ENCODE measurements at places on chromosomes 7 and 10.

DNA sequence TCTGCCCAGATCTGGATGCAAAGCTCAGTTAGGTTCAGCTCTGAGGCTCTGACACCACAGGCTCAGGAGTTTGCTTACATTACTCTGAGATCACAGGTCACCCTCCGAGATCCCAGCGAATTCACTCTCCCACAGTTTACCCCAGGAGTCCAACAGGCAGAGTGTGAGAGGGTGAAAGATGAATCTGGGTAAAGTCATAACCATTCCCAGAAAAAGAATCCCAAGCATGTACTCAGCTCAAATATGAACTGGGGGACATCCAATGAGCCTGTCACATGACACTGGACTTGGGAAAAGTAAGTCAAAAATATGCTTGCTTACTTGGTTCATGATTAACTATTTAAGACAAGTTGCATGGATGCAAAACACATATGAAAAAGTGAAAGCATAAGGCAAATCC, 110.3 kb upstream of the ARID5B start:
- no peak for DNase-seq

DNA sequence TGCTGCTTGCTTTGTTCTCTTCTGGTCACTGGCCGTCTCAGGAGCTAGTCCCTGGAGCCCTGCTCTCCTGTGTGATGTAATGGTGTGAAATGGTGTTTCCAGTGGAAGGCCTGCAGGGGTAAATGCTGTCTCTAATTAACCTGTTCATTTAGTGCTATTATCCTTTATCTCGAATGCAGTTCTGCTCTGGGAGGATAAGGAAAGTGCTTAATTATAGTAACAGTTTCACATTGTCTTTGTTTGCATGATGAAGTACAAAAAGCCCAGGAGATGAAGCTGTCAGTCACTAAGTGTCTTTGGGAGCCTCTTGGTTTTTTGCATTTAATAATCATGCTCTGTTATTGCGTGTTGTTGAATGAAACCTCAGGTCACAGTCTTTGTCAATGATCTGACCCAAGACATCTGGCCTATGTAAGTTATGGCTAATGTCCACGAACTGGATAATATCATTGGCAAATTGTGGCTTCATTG, 755.3 kb upstream of the GALNT17 start:
- DNase-seq = no peak

- DNase-seq = no peak
Observed at GRCh38 chr7:668139-668931, 58.2 kb upstream of the DNAAF5 start.

- DNase-seq = no peak
Observed at GRCh38 chr10:1119501-1119900, 63.3 kb downstream of the WDR37 start.

- peak; percentile 7 for DNase-seq
Observed at GRCh38 chr10:113169853-113170460, 219.9 kb downstream of the TCF7L2 start.

DNA sequence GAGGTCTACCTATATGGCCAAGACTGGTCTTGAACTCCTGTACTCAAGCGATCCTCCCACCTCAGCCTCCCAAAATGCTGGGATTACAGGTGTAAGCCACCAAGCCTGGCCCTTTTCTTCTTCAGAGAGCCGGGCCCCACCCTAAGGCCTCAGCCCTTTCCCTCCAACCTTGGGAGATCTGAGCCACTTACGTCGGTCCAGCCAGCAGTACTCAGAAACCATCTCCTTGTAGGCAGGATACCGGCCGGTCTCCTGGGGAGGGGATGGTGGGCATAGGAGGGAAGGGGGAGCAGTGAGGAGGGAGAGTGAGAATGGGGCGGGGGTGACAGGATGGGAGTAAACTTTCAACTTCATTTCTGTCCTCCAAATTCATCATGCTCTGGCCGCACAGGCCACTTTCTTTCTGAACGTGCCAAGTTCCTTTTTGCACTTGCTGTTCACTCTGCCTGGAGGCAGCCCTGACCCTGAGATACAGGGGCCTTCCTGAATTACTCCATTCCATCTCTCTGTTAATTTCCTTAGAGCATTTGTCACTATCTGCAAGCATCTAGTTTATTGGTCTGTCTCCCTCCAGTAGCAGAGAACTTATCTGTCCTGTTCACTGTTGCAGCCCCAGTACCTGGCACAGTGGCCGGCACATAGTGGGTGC, 10.4 kb downstream of the PDZD7 start:
- DNase-seq = no peak

- DNase-seq = no peak
Observed at GRCh38 chr7:39280337-39280736, 285.9 kb upstream of the YAE1 start.

GRCh38 chr7:13933536-13933935, 55.9 kb downstream of the ETV1 start:
- DNase-seq = no peak

- DNase-seq = no peak
Observed at GRCh38 chr7:99618726-99619125, 2.0 kb downstream of the ZSCAN25 start.

GRCh38 chr7:95687759-95688343, 84.5 kb upstream of the DYNC1I1 start:
- DNase-seq = no peak

- no peak for DNase-seq
Observed at GRCh38 chr7:47379629-47380324, 202.1 kb downstream of the TNS3 start.

DNA sequence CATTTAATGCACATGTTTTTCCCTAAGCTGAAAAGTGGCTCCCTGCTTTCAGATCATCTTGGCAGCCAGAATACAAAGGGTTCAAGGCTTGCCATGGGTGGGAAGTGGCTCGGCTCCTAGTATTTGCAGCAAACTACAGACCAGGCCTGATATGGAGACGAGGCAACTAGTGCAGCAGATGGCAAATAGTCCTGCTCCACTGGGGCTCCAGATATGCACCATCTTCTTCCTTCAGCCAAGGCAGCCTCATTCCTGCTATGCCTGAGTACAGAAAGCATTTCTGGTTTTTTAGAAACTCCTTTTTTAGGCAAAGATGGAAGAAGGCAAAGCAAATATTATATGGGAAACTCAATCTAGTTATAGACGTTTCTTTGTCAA, 23.9 kb downstream of the LRRC4 start:
- no peak for DNase-seq

- no peak for DNase-seq
Observed at GRCh38 chr7:98617960-98618418, 904 bp downstream of the NPTX2 start.

GRCh38 chr7:38675494-38676106, 44.4 kb upstream of the AMPH start:
- no peak for DNase-seq

- DNase-seq = no peak
Observed at GRCh38 chr7:151068069-151068773, 8.8 kb downstream of the SLC4A2 start.

- no peak for DNase-seq
Observed at GRCh38 chr7:42831718-42832522, 80.0 kb downstream of the C7orf25 start.

DNA sequence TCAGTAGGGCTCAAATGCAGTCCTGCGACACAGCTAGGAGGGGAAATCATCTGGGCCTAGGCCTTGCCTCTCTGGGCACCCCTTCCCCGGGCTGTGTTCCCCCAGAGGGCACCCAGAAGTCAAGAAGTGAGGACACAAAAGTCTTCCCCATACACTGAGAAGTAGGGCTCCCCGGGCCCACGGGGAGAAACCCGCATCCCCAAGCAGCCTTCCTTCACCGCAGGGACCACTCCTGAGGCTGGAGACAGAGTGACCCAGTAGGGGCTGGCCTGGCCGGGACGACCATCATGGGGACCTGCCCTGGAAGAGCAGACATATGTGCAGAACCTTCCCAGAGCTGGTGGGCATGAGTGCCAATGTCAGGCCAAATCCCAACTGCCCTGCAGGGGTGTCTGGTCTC, 163.5 kb downstream of the GFRA1 start:
- DNase-seq = no peak

- no peak for DNase-seq
Observed at GRCh38 chr10:60283397-60283796, 106.3 kb downstream of the ANK3 start.

- DNase-seq = no peak
Observed at GRCh38 chr7:2821842-2822507, 22.1 kb downstream of the GNA12 start.

- DNase-seq = no peak
Observed at GRCh38 chr7:36058020-36058592, 94.9 kb upstream of the EEPD1 start.

DNA sequence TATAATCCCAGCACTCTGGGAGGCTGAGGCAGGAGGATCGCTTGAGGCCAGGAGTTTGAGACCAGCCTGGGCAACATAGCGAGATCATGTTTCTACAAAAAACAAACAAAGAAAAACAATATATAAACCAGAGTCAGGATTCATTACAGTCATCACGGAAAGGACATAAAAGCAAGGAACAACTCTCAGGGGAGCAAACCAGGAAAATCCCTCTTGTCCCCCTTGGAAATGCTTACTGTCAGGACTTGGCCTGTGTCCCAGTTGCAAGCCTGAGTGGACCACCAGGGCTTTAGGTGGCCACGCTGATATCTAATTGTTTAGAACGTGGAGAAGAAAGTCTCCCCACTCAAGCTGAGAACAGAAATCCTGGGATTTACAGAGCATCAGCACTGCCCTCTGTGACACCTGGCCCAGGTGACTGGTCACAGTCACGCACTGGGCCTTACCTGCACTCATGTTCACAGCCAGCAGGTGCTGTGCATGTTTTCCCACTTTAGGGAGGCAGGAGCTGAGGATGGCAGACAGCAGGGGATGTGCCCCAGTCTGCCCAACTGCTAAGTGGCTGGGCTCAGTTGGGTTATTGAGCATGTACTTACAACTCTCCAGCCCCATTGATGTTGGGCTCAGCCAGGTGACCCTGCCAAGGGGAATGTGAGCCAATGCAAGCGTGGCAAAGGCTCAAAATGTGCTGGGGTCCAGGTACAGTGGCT, 60.9 kb downstream of the TMEM130 start:
- no peak for DNase-seq

DNA sequence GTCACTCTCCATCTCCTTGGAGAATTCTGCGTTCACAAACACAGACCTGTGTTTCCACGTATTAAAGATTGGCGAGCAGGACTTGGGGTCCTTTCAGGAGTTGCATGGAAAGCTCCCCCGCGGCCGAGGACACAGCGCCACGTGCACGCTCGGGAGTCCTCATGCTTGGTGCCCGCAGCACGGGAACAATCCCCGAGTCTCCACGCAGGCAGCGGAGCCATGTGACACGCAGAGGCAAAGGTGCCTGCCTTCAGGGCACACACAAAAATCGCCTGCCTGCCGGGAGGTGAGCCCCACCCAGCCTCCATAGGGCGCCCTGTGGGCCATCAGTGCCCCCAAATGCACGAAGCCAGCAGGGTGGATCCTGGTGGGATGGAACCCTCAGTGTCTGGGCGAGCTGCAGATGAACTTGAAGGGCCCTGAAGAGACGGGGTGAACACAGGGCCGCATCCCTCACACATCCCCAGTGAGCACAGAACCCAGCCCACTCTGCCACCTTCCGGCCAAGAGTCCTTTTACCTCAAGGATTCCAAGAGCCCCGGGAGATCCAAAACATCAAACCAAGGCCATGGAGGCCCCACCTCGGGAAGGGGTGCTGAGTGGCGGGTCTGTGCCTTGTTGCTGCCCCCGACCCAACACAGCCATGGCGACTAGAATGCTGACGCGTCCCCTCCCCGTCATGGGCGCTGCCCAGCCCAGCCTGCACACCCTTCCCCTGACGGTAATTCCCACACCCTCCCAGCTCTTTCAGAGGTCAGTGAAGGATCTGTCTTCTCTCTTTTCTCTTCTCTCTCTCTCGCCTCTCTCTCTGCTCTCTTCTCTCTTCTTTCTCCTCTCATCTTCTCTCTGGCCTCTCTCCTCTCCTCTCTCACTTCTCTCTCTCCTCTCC, 55.9 kb downstream of the CFAP46 start:
- DNase-seq = no peak

DNA sequence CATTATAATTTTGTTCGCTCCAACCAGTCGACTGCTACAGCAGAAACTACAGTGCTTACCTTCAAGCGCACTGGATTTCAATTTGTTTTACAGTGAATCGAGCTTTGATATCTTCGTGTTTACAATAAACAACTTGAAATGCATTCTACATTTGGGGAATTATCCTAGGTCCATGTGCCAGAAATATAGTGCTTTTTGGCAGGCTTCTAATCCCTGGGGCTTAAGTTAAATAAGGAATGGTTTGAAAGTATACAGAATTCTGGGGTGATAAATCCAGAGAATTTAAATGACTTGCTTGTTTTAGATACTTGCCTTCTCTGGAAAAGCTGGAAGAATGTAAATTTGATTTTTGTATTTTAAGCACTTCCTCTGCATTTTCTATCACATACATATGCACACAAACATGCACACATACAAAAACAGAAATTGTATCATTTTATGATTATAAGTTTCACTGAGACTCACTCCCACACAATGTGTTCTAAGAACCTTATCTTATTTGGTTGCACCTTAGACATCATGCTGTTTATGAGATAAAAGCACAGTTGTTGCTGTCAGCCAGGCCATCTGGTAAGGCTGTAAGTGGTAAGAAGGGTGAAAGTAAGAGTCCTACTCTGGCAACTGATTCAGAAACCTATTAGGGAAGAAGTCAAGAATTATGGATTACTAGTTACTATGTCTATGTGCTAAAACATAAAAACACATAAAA, 347.2 kb upstream of the KCND2 start:
- DNase-seq = no peak

- DNase-seq = no peak
Observed at GRCh38 chr7:37494926-37495325, 46.3 kb upstream of the ELMO1 start.

DNA sequence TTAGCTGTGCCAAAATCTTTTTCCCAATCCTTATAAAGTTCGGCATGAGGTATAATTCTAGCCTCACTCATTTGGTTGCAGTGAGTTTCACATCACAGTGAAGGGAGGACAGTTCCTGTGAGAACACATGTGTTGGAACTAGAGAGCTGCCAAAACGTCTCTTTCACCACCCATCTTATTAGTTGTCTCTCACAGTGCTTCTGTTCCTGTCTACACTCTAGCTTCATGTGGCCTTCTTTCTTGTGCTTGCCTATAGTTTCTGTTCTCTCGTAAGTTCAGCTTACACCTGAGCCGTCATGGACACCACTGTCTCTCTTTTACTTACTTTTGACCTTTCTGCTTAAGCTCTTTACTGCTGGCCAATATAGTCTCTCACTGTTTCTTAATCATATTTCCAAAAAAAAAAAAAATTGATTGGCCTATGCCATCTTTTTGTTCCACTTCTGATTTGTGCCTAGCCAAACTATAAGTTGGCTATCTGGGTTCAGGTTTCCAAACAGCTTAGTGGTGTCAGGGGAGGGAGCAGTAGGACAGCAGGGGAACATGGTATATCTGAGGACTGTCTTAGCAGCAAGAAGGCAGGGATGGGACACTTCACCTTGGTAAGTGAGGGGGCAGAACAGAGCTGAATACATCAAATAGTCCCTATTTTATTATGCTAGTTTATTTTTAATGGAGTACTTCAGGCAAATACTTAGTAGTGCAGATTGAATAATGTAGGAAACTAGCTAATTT, 38.0 kb downstream of the ZNRF2 start:
- no peak for DNase-seq

- DNase-seq = no peak
Observed at GRCh38 chr10:98478430-98479222, 31.9 kb upstream of the HPS1 start.

GRCh38 chr10:54194806-54195205, 606.2 kb downstream of the PCDH15 start:
- DNase-seq = no peak

- DNase-seq = no peak
Observed at GRCh38 chr10:98338318-98338717, 70.3 kb upstream of the LOXL4 start.

Measured in stimulated activated CD4-positive, alpha-beta T cell treated with anti-CD3 and anti-CD28 coated beads, Interleukin-4, amount 100 ng/mL, for 48 hours (primary cell).